ENCODE measurements at places on chromosomes 3 and 15.
A peak's percentile ranks its signal among the peaks of the same experiment; 100 is the strongest.

DNA sequence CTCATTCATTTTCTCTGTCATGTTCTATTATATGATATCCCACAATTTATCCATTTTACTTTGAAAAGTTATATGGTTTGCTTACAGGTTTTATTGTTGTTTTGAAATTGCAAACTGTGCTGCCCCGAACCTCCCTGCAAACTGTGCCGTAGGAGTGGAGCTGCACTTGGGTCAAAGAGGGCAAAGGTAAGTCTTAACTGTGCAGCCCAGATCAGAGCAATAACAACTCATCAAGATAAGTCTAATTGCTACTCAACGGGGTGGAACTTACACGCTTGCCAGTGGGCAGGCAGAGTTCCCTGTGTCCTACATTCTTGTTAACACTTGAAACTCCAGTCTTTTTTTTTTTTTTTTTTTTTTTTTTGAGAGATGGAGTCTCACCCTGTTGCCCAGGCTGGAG is 33.2 kb downstream of the ZDHHC19 start:
- H3K27me3 ChIP-seq: no peaks in the 10 kb centered on the region
- H3K27ac ChIP-seq: no peak overlapping the region
- no peak overlapping the region for H3K4me3 ChIP-seq
- H3K36me3 ChIP-seq: no peaks in the 10 kb centered on the region

DNA sequence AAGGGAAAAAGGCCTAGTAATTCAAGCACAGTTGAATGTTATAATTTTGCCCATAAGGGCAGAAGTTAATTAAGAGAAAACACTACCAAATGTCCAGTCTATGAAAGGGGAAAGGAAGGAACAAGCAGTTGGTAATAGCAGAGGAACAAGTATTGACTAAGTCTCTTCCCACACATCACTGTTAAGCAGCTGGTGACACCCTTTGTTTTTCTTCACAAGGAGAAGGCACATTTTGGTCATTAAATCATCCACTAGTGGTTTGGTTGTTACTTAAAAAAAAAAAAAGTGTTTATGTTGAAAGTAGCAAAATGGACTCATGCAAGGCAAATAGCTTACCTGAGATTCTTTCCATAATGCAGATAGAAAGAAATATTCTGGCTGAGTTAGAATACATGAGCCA is 321.4 kb upstream of the NECTIN3 start:
- no peak overlapping the region for H3K27ac ChIP-seq
- H3K27me3 ChIP-seq: no peaks in the 10 kb centered on the region
- no peak for DNase-seq
- H3K4me1 ChIP-seq: no peaks in the 10 kb centered on the region
- H3K36me3 ChIP-seq: no peaks in the 10 kb centered on the region

DNA sequence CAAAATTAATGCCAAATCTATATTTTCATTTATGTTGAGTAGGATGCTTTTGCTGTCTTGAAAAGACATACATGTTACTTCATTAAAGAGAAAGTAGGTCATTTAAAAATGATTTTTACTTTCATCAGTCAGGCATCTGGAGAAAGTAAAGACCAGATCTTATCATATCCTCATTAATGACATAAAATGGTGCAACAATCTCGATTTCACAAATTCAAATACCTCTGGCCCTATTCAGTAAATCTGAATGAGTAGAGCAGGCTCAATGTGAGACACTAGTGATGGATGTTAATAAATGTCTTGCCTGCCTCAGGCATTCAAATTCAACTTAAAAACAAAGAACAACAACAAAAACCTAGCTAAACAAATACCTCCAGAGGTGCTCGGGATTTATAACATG is 714.1 kb downstream of the NAALADL2 start:
- H3K4me3 ChIP-seq: no peak overlapping the region
- H3K36me3 ChIP-seq: no peaks in the 10 kb centered on the region

- H3K36me3 ChIP-seq: no peaks in the 10 kb centered on the region
- H3K27me3 ChIP-seq: no peaks in the 10 kb centered on the region
- no peak overlapping the region for H3K27ac ChIP-seq
- H3K4me3 ChIP-seq: no peak overlapping the region
- no peaks in the 10 kb centered on the region for H3K4me1 ChIP-seq
These were observed 57.4 kb upstream of the ST3GAL6 start for GRCh38 chr3:98705694-98706093.

DNA sequence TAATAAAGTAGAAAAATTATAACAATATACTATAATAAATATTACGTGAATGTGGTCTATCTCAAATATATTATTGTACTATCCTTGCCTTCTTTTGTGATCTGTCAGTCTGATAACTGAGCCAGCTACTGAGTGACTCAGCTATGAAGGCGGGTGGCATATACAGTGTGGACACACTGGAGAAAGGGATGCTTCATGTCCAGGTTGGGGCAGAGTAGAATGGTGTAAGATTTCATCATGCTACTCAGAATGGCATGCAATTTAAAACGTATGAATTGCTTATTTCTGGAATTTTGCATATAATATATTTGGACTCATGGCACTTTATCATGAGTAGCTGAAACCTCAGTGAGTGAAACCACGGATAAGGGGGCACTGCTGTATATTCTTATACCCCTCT is 172.9 kb upstream of the TBC1D5 start:
- H3K4me3 ChIP-seq: no peak overlapping the region
- H3K36me3 ChIP-seq: no peaks in the 10 kb centered on the region
- no peaks in the 10 kb centered on the region for H3K4me1 ChIP-seq

DNA sequence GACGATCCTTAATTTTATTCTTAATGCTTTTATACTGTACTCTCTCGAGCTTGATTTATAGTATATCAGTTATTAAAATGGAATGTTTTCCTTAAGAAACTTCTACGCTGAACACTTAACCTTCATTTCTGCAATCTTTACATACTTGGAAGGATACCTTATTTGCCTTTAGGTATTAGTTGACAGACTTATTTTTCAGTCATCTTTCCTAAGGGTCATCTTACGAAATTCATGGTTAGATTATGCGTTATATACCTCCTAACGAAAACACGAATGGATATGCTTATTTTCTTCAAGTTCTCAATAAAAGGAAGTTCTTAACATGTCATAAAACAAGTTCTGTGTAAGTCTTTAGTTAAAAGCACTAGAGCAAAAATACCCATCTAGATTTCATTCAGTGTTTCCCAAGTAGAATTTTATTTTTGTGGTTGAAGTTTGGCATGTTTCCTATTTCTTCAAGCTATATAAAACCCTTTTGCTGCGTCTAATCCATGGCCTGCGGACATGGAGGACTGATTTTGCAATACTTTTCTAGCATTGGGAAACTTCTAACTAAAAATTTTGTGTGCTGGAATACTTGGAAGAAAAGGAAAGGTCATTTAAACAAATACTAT is 231.3 kb downstream of the TP63 start:
- no peaks in the 10 kb centered on the region for H3K27me3 ChIP-seq
- DNase-seq: no peak
- H3K4me1 ChIP-seq: no peaks in the 10 kb centered on the region
- no peaks in the 10 kb centered on the region for H3K36me3 ChIP-seq
- no peak overlapping the region for H3K4me3 ChIP-seq

DNA sequence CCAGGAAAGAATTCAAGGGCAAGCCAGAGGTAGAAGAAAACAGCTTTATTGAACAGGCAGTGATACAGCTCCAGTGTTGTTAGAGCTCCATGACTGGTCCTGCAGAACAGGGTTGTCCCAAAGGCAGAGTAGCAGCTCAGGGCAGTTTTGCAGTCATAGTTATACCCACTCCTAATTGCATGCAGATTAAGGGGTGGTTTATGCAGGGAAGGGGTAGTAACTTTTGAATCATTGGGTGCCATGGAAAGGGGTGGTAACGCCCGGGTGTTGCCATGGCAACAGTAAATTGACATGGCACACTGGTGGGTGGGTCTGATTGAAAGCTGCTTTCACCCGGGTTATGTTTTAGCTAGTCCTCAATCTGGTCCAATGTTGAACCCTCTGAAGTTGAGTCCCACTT is 9.7 kb upstream of the RAB6B start:
- DNase-seq: no peak
- H3K27me3 ChIP-seq: 0 out of 2 replicates have a peak, but pooled peaks cover 2% of the 10 kb centered on the region
- H3K4me3 ChIP-seq: no peak overlapping the region
- H3K27ac ChIP-seq: no peak overlapping the region
- H3K4me1 ChIP-seq: no peaks in the 10 kb centered on the region

DNA sequence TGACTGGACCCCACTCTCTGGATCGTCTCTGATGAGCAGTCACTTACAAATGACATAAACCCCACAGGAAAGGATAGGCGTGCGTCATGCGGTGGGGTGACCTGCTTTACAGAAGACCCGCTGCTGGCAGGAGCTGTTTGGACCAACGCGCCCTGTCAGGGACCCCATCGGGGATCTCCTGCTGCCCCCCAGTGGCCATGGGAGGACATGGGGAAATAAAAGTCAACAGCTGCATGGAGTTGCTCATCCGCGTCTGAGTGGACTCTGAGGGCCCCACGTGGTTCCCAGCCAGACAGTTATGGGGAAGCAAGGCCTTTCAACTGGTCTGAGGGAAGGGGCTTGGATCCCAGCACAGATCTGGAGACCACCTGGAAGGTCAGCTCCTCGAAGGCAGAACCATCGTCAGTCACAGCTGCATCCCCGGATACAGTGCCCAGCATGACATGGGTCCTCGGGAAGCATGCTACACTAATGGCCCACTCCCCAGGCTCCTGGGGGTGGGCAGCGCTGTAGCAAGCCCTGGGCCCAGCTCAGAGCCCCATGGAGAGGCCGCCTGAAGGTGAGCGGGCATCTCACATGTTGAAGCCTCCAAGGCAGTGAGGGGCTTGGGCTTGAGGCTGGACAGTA is 32.1 kb downstream of the PTH1R start:
- DNase-seq: no peak
- no peaks in the 10 kb centered on the region for H3K36me3 ChIP-seq

- H3K36me3 ChIP-seq: no peaks in the 10 kb centered on the region
- peaks cover 10% of the 10 kb centered on the region for H3K4me1 ChIP-seq
- H3K27me3 ChIP-seq: no peaks in the 10 kb centered on the region
- H3K4me3 ChIP-seq: no peak overlapping the region
These were observed 2.7 kb downstream of the MAP6D1 start for GRCh38 chr3:183822631-183823030.

DNA sequence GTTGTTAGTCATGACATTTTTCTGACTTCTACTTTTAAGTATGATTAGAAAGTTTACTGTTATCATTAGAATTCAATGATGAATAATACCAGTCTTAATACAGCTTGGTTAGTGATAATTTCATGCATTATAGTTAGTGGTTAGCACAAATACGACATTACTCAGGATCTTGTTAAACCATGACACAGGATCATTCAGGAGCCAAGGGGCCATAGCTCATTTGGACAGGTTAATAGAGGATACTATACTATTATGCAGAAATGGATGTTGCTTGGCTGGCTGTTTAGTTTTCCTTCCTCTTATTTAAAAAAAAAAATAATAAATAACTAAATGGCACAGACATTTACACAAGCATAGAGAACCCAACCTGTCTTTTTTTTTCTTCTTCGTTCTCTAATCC is 55.5 kb downstream of the NSUN3 start:
- no peaks in the 10 kb centered on the region for H3K36me3 ChIP-seq
- no peak for DNase-seq
- H3K27me3 ChIP-seq: no peaks in the 10 kb centered on the region

GRCh38 chr15:98952381-98952803 is 55.2 kb downstream of the PGPEP1L start:
- H3K4me3 ChIP-seq: peak overlapping the region; percentile 15
- DNase-seq: peak; percentile 95
- H3K27me3 ChIP-seq: no peaks in the 10 kb centered on the region
- H3K36me3 ChIP-seq: no peaks in the 10 kb centered on the region

GRCh38 chr15:56987286-56987685 is 68.8 kb downstream of the TCF12 start:
- DNase-seq: no peak
- no peaks in the 10 kb centered on the region for H3K36me3 ChIP-seq
- no peaks in the 10 kb centered on the region for H3K27me3 ChIP-seq
- peak overlapping the region; percentile 31 for H3K27ac ChIP-seq

- no peak overlapping the region for H3K4me3 ChIP-seq
- peaks cover 19% of the 10 kb centered on the region for H3K36me3 ChIP-seq
- DNase-seq: no peak
- no peaks in the 10 kb centered on the region for H3K27me3 ChIP-seq
- no peak overlapping the region for H3K27ac ChIP-seq
These were observed 84.4 kb downstream of the ANKRD28 start for GRCh38 chr3:15713364-15713763.

DNA sequence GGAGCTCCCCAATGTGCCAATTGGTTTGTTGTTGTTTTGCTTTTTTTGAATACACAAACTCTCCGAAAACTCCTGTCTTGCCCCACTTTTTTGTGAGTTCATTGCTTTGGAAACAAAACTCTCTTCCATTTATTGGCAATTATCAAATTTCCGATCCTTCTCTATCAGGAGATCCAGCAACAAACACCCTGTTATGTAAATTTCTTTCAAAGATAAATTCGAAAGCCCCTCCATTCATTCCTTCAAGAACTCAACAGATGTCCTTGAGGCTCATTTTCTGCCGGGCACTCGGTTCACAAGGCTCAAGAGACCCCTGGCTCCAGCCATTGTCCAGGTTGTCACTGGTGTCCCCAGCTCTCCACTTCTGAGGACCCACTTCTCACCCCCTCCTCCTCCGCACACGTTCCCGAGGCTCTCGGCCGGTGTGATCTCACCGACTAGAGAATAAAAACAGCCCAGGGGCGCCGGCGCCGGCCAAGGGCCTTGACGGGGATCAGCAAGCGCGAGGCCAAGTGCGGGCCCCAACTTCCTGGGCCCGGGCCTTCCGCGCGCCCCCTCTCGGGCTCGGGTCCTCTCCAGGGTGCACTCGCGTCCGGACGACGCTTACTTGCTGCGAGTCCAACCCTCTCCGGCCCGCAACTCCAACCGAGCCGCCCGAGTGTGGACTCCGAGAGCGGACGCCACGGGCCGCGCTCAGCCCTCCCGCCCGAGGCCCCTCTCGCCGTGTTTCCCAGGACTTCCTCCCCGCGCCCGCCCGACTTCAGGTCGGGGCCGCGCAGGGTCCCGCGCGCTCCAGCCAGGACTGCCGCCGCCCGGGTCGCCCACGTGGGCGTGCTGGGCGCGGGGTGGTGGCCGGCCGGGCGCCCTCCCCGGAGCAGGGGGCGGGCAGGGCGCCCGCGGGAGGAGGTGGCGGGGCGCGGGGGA is 533 bp upstream of the SMAD3 start:
- peaks cover 19% of the 10 kb centered on the region for H3K4me1 ChIP-seq
- H3K27me3 ChIP-seq: no peaks in the 10 kb centered on the region
- DNase-seq: no peak

DNA sequence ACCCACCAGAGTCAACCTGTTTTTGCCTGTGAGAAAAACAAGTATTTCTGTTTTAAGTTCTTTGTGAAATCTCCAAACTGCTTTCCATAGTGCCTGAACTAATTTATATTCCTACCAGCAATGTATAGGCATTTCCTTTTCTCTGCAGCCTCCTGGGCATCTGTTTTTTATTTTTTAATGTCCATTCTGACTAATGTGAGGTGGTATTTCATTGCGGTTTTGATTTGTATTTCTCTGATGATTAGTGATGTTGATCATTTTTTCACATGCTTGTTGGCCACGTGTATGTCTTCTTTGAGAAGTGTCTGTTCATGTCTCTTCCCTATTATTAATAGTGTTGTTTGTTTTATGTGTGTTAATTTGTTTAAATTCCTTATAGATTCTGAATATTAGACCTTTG is 820.5 kb downstream of the MCTP2 start:
- no peak overlapping the region for H3K4me3 ChIP-seq
- no peaks in the 10 kb centered on the region for H3K4me1 ChIP-seq
- H3K36me3 ChIP-seq: no peaks in the 10 kb centered on the region
- DNase-seq: no peak
- no peaks in the 10 kb centered on the region for H3K27me3 ChIP-seq

GRCh38 chr3:56800130-56800831 is 1.5 kb downstream of the ARHGEF3 start:
- H3K27ac ChIP-seq: peak overlapping the region; percentile 55
- H3K36me3 ChIP-seq: no peaks in the 10 kb centered on the region
- no peaks in the 10 kb centered on the region for H3K27me3 ChIP-seq
- peaks cover 14% of the 10 kb centered on the region for H3K4me1 ChIP-seq
- no peak for DNase-seq
